ENCODE measurements at places on chromosomes 12 and 14. TPM values are rescaled to one million over a fixed set of nuclear protein-coding genes. Genes with fewer than 3 reads are reported as not detected.

GRCh38 chr14:36167431-36167830 lies 9.1 kb downstream of the PTCSC3 start:
- no peak overlapping the region for H3K4me3 ChIP-seq
- H3K27me3 ChIP-seq, result peaks cover 17% of the 10 kb centered on the region
- no peaks in the 10 kb centered on the region for H3K36me3 ChIP-seq

DNA sequence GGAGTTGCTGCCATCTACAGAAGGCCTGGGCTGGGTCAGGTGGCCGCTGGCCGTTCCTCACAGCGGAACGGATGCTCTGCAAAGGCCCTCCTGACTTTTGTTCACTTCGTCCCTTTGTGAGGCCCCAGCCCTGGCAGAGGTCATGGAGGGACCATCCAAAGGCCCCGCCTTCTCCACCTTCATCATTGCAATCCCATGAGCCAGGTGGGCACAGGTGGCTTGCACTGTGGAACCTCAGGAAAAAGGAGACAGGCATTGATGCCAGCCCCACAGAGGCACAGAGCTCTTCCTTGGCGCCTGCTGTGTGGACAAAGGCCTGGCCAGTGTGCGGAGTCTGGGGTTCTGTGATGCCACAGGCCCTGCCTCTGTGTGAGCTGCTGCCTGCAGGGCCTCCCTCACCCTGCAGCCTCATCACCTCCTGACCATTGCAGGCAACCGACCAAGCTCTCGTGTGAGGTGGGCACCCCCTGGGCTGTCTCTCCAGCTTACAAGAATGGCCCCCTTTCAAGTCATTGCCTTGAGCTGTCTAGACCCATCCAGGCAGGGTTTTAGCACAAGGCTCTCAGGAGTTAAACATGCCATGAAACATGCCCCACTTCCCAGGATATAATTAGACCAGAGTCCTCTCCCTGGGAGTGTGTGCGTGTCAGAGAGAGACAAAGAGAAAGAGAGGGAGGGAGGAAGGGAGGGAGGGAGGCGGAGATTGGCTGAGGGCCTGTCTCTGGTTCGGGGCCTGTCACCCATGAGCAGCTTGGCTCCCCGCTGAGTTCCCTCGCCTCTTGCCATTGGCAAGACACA lies 19.3 kb downstream of the NFKBIA start:
- H3K36me3 ChIP-seq, result no peaks in the 10 kb centered on the region
- peaks cover 60% of the 10 kb centered on the region for H3K4me1 ChIP-seq
- no peak overlapping the region for H3K4me3 ChIP-seq
- peak; percentile 96 for DNase-seq
- H3K27me3 ChIP-seq, result no peaks in the 10 kb centered on the region

DNA sequence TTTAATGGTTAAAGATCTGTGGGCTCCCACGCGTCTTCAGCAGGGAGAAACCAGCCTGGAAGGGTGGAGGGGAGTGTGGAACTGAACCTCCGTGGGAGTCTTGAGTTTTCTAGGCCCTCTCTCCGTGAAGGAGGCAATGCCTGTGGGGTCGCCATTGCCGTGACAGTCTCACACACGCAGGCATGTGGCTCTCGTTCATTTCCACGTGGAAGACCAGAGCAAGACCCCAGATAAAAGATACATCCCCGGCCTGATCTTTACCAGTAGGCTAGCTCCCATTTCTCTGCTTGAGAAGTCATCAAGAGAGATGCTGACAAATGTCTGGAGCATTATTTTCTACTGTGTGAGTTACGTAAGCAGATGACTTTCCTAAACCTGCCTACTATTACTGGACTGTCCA lies 491.7 kb upstream of the LMO3 start:
- H3K36me3 ChIP-seq, result no peaks in the 10 kb centered on the region
- no peak overlapping the region for H3K4me3 ChIP-seq
- H3K4me1 ChIP-seq, result no peaks in the 10 kb centered on the region
- no peak overlapping the region for H3K27ac ChIP-seq

GRCh38 chr12:27020761-27021160 lies 1.6 kb upstream of the MED21 start:
- no peak for DNase-seq
- H3K4me1 ChIP-seq, result peaks cover 32% of the 10 kb centered on the region
- H3K36me3 ChIP-seq, result no peaks in the 10 kb centered on the region
- no peak overlapping the region for H3K4me3 ChIP-seq
- H3K27me3 ChIP-seq, result no peaks in the 10 kb centered on the region
- H3K27ac ChIP-seq, result no peak overlapping the region

GRCh38 chr12:67601126-67601525 lies 47.4 kb upstream of the DYRK2 start:
- no peak overlapping the region for H3K27ac ChIP-seq
- no peaks in the 10 kb centered on the region for H3K36me3 ChIP-seq
- H3K4me3 ChIP-seq, result no peak overlapping the region
- no peaks in the 10 kb centered on the region for H3K27me3 ChIP-seq
- DNase-seq, result no peak
- H3K4me1 ChIP-seq, result no peaks in the 10 kb centered on the region

Gene FGF6
- not detected for total RNA-seq
